ENCODE measurements at places on chromosomes 12 and 14.

- DNase-seq: no peak
Measured at GRCh38 chr12:64475518-64475917, 23.6 kb downstream of the TBK1 start.

DNA sequence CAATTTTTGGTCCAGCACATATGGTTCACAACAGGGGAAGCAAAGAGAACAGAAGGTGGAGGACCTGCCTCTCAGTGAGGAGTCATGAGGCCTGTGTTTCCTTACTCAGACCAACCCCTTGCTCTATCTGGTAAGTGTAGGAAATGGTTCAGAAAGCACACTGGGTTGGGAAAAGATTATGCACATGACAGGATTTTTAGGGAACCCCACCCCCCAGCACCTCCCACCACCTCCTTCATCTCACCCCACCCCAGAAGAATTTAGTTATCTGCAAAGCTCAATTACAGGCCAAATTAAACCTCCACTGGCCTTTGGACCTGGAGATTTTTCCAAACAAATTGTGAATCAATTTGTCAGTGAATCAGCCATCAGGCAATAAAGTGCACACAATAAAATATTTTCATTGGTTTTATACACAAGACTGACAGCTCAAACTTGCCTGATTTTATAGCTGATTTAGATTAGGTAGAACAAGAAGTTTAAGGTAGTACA is 132.8 kb downstream of the DACT1 start:
- DNase-seq: no peak

- no peak for DNase-seq
Measured at GRCh38 chr14:64787619-64788018, 83.4 kb downstream of the PLEKHG3 start.

DNA sequence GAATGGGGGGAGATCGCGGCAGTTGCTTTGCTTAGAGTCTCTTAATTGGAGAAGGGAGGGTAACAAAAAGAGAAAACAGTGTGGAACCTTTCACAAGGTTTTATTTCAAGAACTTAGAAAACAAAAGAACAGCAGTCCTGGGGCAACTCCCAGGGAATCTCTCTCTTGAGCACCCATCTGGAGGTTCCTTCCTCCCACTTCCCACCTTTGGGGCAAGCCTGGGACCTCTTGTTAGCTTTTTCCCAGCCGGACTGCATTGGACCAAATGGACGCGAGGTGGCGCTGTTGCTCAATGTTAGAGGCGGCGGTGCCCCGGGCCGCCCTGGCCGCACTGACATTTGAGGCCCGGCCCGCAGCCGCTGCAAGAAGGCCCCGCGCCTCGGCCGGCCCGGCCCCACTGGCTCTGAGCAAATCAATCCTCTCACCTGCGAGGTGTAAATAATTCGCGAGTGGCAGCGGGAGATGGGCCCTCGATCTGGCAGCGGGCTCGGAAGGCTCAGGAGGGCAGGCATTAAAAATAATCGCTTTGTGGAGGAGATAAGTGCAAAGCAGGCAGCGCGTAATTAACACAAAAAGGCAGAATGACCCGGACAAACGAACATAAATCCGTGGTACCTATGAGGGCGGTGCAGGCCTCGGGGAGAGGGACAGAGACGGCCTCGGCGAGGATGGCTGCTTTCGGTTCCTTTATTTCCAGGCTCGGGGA is 2.8 kb upstream of the HOXC8 start:
- peak; percentile 94 for DNase-seq

DNA sequence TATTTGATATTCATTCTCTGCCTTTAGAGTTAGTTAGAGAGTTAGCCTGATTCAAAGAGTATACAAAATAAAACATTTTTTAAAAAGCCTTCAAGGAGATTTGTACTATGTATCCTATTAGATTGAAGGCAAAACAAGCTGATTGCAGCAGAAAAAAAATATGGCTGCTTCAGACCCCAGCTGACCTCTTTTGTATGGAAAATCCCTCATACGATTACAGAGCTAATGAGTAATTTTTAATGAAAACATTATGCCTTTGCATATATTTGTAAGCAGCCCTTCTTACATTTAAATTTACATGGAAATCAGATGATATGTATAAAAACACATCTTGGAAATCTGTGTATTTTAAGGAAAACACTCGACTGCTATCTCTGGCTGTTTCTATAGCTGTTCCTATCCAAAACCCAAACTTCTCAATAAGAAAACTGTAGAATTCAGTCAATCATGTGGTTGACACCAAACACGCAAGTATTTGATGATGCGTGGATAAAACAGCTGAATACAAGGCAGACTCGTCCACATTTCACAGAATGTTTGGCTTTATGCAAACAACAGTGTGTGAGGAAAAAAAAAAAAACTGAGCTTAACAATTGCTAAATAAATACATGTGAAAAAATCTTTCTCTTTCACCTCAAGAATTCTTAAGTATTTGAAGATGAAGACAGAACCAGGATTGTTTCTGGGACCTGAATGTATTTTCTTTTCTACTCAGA is 275.3 kb downstream of the EGLN3 start:
- DNase-seq: no peak

DNA sequence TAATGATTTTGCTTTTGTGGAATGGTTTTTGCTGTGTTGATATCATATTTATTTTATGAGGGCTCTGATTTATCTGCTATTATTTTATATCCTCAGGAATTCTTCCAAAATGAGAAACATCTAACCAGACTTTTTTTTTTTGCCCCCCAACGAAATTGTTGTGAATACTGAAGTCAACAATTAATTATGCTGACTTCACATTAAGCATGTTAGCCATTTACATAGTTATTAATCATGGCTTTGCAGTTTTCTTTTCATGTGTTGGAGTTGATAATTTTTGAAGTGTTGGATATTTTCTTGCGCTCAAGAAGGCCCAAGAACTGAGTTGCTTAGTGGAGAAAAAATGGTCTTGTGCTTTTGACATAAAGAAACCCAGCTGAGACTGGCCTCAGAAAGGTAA is 246.6 kb upstream of the CRY1 start:
- no peak for DNase-seq

Measured in tongue (tissue), 3 donors.